ENCODE measurements at places on chromosomes 6 and 20.

DNA sequence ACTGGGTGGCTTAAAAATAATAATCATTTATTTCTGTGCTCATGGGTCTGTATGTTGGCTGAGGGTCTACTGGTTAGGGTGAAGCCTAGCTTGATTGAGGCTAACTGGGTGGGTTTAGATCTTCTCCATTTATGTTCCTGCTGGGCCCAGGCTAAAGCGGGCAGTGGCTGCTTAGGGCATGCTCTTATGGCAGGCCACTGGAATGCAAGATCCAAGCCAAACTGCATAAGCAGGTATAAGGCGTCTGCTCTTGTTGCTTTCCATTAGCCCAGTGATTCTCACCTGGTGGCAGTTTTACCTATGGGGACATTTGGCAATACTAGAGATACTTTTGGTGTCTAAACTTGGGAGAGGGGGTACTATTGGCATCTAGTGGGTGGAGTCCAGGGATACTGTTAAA, 44.5 kb downstream of the QKI start:
- no peak for DNase-seq

GRCh38 chr6:142728364-142728763, 216.6 kb downstream of the HIVEP2 start:
- DNase-seq = peak; percentile 20

GRCh38 chr6:30882759-30883684, 1.3 kb upstream of the DDR1 start:
- peak; percentile 69 for DNase-seq

DNA sequence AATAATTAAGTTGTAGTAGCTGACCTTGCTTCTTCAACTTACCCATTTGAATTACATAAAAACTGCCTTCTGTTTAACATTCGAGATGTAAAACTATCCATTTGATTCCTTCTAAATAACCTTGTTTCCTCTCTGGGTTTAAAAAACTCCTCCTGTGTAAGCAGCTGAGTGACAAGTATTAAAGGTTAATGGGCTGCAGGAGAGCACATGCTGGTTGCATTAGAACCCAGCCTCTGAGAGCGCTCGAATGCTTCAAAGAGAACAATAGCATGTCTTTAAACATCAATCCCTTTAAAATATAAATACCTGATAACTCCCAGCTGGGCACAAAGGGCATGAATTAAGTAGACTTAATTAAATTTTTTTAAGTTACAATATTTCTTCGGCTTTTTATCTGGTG, 215.8 kb downstream of the EYA4 start:
- DNase-seq = no peak

GRCh38 chr20:15196547-15197255, 859.3 kb upstream of the FLRT3 start:
- DNase-seq = peak; percentile 42
